Esophagus muscularis mucosa (tissue), 4 donors: ENCODE measurements at places on chromosomes 16 and 17. TPM values are rescaled to one million over a fixed set of nuclear protein-coding genes. Genes with fewer than 3 reads are reported as not detected.

GRCh38 chr17:77601054-77601979 is 357.2 kb upstream of the TNRC6C start:
- H3K27me3 ChIP-seq, result no peaks in the 10 kb centered on the region
- no peaks in the 10 kb centered on the region for H3K36me3 ChIP-seq
- H3K27ac ChIP-seq, result peak overlapping the region; percentile 92
- no peak for DNase-seq
- no peak overlapping the region for H3K4me3 ChIP-seq
- H3K4me1 ChIP-seq, result peaks cover 46% of the 10 kb centered on the region

ACE gene
- total RNA-seq, result 4.0 TPM

WFDC1 gene
- total RNA-seq, result 9.5 TPM

GRCh38 chr16:2388875-2389433 is 40.3 kb upstream of the CCNF start:
- DNase-seq, result no peak
- H3K4me3 ChIP-seq, result no peak overlapping the region
- peaks cover 10% of the 10 kb centered on the region for H3K27me3 ChIP-seq
- H3K27ac ChIP-seq, result no peak overlapping the region

DNA sequence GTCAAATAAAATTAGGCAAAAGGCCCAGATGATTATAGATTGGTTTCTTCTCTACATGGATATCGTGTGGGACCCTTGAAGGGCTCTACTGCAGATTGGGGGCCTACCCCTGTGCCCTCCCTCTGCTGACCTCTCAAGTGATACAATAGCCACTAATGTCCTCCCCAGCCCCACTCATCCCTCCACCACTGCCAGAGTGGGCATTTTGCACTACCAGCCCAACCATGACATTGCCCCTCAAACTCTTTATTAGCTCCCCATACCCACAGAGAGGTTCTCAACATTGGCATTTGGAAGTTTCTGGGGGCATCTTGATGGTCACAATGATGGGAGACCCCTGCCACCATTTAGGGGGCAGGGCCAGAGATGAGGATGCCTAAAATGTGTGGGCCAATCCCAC is 41.8 kb downstream of the CCDC182 start:
- peaks cover 13% of the 10 kb centered on the region for H3K4me1 ChIP-seq
- no peak overlapping the region for H3K27ac ChIP-seq
- H3K4me3 ChIP-seq, result no peak overlapping the region

DNA sequence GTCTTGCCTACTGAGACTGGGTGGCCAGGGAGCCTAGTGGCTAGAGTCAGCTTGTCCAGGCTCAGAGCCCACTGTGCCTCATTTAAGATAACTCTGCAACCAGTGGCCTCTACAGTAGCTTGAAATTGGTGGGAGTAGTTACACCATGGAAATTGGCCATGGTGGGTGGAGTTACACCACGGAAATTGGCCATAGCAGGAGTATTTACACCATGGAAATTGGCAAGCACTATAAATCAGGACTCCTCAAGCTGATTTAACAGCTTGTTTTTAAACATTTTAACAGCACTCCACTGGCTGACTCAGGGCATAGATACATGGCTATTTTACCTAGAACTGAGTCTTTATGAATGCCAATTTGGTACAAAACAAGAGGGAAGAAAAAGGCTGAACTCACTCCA is 27.7 kb upstream of the AKTIP start:
- no peaks in the 10 kb centered on the region for H3K27me3 ChIP-seq

- peaks cover 27% of the 10 kb centered on the region for H3K36me3 ChIP-seq
- no peak for DNase-seq
- no peaks in the 10 kb centered on the region for H3K27me3 ChIP-seq
- H3K4me1 ChIP-seq, result peaks cover 35% of the 10 kb centered on the region
Observed at GRCh38 chr17:1343554-1343953, 56.5 kb downstream of the YWHAE start.

CMC2 gene
- total RNA-seq, result 44.1 TPM

DNA sequence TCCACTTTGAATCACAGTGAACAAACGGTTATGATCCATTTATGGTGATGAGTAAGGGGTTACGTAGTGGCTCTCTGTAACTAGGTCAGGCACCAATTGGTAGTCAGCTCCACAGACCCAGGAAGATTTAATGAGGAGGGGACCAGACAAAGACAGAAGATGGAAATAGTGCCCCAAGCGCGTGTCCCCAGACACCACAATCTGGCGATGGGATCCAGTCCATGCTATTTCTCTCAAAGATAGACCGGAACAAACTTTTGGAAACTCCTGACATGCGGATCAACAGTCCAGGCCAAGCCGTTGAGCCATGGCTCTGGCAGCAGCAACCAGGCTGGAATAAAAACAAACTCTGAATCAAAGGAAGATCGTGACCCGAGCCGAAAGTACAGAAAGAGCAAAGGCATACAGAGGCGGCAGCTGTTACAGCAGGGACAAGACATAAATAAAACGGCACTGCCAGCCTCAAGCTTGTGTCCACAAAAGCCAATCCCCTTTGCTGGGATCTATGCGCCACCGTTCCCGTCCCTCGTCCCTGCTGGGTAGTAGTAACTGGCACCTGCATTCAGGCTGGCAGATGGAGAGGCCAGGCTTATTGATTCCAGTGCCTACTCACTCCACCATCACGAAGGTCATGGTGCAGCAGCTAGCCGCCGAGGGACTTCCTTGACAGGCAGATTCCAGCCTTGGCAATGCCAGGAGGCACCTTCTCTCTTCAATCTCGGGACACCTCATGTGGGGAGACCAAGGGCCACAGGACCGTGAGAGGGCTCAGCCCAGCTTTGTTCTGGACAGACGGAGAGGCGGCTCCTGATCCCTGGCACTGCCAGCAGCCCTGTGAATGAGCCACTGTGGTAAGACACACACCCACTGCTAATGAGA is 50.2 kb downstream of the CDH11 start:
- peaks cover 18% of the 10 kb centered on the region for H3K4me1 ChIP-seq
- H3K4me3 ChIP-seq, result peak overlapping the region; percentile 27
- peak overlapping the region; percentile 80 for H3K27ac ChIP-seq

DNA sequence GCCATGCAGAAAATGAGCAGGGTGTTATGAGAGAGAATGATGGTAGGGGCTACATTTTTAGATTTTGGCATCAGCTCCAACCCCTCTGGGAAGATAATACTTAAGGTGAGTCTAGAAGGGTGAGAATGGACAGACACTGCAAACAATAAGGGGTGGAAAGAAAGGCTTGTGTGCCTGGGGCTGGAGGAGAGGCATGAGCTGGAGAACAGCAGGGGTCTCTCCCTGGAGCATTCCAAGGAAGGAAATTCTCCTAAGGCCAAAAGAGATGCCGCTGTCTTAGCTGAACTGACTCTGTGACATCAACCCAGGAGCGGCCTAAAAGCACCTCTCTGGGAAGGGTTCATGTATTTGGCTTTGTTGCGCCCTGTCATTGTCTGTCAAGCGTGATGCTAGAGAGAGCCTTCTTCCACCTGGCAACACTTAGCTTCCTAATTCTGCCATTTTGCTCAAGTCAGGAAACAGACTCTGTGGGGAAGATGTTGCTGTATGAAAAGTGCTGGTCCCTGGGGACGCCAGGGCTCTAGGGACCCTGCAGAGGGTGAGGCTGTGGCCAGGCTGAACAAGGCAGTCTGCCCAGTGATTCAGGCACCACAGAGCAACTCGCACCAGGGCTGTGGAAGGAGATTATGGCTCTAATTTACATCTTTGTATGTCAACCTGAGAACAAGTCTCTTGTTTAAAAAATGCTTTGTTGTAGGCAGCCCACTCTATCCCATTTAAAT is 225.7 kb downstream of the CBLN1 start:
- no peak overlapping the region for H3K27ac ChIP-seq
- no peaks in the 10 kb centered on the region for H3K4me1 ChIP-seq
- no peak overlapping the region for H3K4me3 ChIP-seq
- no peaks in the 10 kb centered on the region for H3K36me3 ChIP-seq

GRCh38 chr16:84132527-84133285 is 12.3 kb downstream of the HSDL1 start:
- peaks cover 7% of the 10 kb centered on the region for H3K4me1 ChIP-seq
- DNase-seq, result no peak
- H3K4me3 ChIP-seq, result no peak overlapping the region
- no peaks in the 10 kb centered on the region for H3K27me3 ChIP-seq
- peaks cover 21% of the 10 kb centered on the region for H3K36me3 ChIP-seq
- H3K27ac ChIP-seq, result no peak overlapping the region
